ENCODE measurements at places on chromosomes 2 and 18.

DNA sequence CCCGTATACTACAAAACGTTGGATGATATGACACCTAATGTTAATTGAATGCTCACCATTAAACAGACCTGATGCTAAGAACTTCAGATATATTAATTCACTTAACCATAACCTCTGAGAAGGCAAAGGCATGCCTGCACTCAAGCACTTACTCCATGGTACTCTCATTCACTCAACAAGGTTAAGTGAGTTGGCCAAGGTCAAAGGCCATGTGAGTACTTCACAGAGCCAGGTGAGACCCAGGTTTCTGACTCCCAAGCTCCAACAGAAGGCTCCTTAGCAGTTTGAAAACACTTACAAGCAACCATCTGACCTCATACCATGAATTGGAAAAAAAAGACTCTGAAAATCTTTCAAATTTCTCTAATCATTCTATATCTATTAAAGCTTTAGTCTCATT is 198.8 kb downstream of the L3MBTL4 start:
- DNase-seq: no peak

DNA sequence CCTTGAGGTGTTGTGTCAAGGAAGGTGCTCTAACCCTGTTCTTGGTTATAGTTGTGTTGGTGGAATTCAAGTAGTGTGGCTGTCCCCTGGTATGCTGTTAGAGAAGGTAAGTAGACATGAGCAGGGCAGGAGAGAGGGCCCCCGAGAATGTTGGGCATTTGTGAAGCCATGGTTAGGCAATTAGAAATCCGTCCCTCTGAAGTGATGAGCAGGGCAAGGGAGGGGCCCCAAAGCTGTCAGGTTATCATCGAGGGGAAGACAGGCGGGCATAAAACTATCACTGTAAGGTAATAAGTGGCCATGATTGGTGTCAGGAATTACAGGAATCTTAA is 5.2 kb downstream of the XRCC5 start:
- DNase-seq: no peak

- peak; percentile 64 for DNase-seq
Observed at GRCh38 chr2:222318712-222319585, 20.2 kb upstream of the PAX3 start.

DNA sequence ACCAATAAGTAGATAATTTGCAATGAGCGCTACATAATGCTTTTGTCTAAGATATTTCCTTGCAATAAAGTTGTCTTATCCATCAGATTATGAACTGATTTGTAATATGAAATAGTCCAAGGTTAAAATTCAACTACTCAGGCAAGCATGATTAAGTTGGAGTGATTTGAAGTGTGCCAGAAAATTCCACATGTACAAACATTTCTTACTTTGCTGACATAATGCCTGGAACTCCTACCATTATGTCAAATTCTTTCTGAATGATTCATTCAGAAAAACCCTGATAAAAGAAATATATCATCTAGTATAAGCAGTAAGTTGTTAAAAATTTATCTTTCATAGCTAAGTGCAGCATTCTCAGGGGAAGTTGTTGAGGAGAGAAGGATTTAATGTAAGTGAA is 87.3 kb downstream of the CBLN2 start:
- no peak for DNase-seq

DNA sequence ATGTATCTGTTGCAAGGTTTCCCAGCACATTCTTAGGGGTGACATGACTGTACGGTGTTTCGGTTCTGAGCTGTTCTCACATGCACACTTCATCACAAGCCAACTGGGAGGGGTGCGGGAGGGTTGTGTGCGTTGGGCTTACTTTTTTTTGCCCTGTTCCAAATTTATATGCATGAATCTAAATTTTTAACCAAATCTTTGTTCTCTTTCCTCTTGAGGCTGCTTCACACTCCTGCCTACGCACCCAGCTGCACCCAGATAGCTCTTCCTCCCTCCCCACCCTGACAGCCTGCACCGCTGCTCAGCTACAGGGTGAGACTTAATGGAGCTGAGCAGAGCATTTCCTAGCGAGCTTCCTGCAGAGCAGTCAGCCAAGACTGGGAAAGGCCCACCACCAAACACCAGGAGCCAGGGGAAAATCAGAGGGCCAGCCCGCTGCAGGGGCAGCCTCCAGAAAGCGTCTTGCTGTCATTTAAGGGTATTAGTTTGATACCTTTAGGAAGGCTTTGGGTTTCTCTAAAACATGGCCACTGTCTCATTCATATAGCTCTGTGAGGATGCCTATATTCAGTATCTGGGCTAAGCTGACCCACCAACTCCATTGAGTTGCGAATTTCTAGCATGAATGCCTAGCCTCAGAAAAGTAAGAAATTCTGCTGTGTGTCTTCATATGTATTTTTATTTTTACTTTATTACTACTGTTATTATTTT is 84.5 kb downstream of the POU3F3 start:
- peak; percentile 49 for DNase-seq

- DNase-seq: no peak
Observed at GRCh38 chr2:113875135-113875534, 14.8 kb upstream of the ACTR3 start.
